Progenitor cell of endocrine pancreas (in vitro differentiated cells): ENCODE measurements at places on chromosomes 5 and 9.
A peak's percentile ranks its signal among the peaks of the same experiment; 100 is the strongest.

DNA sequence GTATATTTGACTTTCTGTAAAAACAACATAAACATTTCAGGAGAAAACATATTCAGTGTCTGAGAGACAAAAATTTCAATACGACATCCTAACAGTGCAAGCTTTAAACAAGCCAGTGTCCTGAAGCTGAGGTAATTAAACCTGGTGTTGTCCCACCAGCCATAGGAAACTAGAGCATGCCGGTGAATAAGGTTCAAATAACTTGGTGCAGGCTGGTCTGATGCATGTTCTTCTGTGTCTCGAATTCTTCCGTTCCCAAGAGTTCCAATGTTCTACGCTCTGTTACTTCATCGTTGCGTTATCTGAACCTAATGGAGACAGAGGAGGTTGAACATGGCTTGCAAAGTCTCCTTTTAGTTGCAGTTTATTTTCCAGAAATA lies 48.9 kb downstream of the ADAMTS16 start:
- no peaks in the 10 kb centered on the region for H3K27me3 ChIP-seq
- peaks cover 4% of the 10 kb centered on the region for H3K4me1 ChIP-seq
- no peak for DNase-seq
- H3K4me3 ChIP-seq = no peak overlapping the region

DNA sequence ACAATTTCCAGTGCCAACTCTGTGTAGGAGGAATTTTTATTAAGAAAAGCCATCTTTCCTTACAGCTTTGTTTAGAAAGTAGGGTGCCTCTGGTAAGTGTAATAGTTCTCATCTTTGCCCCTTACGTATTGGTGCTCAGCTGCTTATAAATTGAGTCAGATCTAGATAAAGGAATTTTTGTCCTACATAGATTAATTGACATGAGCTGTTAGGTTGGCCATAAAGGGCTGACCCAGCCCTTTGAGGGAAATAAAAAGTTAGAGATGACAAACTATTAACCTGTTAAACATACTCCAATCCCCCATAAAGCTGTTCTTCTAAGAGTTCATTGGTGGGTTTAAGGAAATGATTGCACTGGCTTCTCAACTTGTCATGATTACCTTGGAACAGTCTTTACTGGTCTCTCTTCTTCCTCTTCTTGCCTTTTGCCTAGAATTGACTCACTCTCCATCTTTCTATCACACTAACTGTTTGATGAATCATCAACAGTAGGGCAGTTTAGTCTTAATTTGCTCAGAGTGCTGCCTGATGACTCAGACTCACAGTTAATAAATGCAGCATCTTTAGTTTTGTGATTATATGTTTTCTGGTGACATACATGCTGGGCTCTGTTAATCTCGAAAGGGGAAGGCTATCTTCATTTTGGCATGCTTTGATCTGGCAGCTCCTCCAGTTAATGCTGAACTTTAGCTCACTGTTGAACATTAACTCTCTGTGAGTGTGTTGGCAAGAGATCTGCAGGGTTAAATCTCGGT lies 51.7 kb downstream of the ARHGAP26 start:
- no peak overlapping the region for H3K27ac ChIP-seq
- H3K27me3 ChIP-seq = no peaks in the 10 kb centered on the region
- H3K4me3 ChIP-seq = no peak overlapping the region
- no peaks in the 10 kb centered on the region for H3K36me3 ChIP-seq
- no peak for DNase-seq

GRCh38 chr9:124454791-124455443 lies 4.7 kb downstream of the ADGRD2 start:
- H3K4me1 ChIP-seq = peaks cover 4% of the 10 kb centered on the region
- H3K27ac ChIP-seq = no peak overlapping the region
- DNase-seq = no peak
- no peak overlapping the region for H3K4me3 ChIP-seq
- no peaks in the 10 kb centered on the region for H3K36me3 ChIP-seq

GRCh38 chr9:88184976-88185375 lies 46.7 kb upstream of the SPATA31C2 start:
- H3K36me3 ChIP-seq = no peaks in the 10 kb centered on the region
- H3K4me1 ChIP-seq = peaks cover 3% of the 10 kb centered on the region
- no peak for DNase-seq
- H3K4me3 ChIP-seq = no peak overlapping the region
- peaks cover 2% of the 10 kb centered on the region for H3K27me3 ChIP-seq

DNA sequence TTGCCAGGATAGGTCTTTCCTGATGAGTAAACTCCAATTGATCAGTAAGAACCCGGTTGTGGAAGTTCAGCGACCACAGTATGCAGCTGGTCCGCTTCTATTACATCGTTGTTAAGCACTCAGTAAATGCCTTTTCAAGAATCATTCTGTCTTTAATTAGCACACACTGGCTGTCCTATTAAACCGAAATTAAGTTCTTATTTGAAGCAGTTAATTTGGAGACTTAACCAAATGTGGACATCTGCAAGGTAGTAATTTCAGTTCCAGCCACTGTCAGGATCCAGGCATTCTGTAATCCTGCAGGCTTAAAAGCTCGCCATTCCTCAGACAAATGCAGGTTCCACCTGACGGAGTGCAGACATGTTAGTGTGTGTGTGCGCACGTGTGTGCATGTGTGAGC lies 254.6 kb downstream of the IRX2 start:
- no peak overlapping the region for H3K4me3 ChIP-seq
- H3K4me1 ChIP-seq = peaks cover 19% of the 10 kb centered on the region
- peak overlapping the region; percentile 65 for H3K27ac ChIP-seq

DNA sequence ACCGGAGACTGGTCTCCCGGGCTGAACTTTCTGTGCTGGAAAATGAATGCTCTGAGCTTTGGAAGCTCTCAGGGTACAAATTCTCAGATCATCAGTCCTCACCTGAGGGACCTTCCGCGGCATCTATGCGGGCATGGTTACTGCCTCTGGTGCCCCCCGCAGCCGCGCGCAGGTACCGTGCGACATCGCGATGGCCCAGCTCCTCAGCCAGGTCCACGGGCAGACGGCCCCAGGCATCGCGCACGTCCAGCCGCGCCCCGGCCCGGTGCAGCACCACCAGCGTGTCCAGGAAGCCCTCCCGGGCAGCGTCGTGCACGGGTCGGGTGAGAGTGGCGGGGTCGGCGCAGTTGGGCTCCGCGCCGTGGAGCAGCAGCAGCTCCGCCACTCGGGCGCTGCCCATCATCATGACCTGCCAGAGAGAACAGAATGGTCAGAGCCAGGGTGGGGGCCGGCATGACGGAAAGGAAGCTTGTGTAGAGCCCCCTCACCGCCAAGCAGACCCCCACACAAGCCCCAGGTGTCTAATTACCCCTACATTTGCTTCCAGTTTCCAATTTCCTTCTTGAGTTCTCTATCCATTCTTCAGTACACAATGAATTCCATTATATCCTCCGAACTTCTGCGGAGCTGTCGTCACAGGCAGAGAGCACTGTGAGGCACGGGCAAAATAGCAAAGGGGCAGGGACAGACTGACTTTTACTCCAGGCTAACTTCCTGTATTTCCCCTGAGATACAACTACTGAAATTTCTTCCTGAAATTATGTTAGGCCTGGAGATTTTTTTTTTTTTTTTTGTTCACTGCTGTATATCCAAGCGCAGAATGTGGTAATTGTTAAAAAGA lies 23.2 kb downstream of the CDKN2A start:
- no peak overlapping the region for H3K4me3 ChIP-seq
- no peak for DNase-seq
- H3K36me3 ChIP-seq = no peaks in the 10 kb centered on the region
- no peak overlapping the region for H3K27ac ChIP-seq
- H3K4me1 ChIP-seq = peaks cover 12% of the 10 kb centered on the region
- H3K27me3 ChIP-seq = peaks cover 99% of the 10 kb centered on the region

DNA sequence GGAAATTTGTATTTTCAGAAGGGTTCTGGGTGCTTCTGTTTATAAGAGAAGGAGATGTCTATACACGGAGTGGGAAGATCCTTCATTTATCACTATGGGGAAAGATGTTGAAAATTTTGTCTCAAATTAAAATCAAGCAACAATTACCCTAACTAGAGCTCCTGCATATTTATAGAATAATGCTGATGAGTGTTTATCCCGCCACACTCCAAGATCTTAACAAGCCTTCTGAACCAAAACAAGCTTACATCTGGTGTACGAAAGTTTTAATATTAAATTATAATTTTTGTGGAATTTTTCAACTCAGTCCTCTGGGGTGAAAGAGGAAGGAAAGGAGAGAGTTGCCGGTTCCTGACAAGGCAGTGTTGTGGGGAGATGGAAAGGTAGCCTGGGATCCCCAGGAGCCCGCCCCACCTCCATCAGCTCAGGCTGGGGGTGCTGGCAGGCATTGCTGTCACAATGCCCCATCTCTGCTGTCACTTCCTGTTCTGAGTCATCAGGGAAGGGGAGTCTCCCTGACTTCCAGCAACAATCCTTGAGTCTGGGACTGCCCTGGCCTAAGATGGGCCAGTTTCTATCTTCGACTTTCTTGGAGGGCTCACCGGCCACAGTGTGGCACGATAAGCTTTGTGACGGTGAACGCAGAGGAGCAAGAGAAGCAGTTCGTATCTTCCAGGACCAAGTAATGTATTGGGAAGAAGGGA lies 64.5 kb downstream of the ERAP1 start:
- no peak overlapping the region for H3K4me3 ChIP-seq
- H3K27ac ChIP-seq = no peak overlapping the region
- peaks cover 31% of the 10 kb centered on the region for H3K36me3 ChIP-seq
- no peak for DNase-seq
- H3K4me1 ChIP-seq = peaks cover 7% of the 10 kb centered on the region
- no peaks in the 10 kb centered on the region for H3K27me3 ChIP-seq

DNA sequence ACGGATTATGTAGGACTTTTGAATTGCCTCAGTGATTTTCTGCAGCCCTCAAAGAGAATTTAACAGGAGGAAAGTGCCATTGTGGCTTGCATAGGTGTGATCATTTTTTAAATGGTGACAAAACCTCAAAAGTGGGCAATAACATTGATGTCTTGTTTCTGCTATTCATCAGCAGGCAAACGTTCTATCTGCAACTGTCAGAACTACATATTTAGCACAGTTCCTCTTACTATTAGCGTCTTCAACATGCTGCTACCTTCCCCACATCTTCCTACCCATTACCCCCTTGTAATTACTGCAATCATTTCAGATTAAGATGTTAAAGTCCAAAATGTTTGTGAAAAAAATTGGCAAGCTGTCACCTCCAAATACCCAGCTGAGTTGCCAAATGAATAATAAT lies 254.6 kb downstream of the SMARCA2 start:
- H3K27ac ChIP-seq = no peak overlapping the region
- peaks cover 11% of the 10 kb centered on the region for H3K27me3 ChIP-seq
- no peaks in the 10 kb centered on the region for H3K36me3 ChIP-seq
- no peak overlapping the region for H3K4me3 ChIP-seq
- no peaks in the 10 kb centered on the region for H3K4me1 ChIP-seq

DNA sequence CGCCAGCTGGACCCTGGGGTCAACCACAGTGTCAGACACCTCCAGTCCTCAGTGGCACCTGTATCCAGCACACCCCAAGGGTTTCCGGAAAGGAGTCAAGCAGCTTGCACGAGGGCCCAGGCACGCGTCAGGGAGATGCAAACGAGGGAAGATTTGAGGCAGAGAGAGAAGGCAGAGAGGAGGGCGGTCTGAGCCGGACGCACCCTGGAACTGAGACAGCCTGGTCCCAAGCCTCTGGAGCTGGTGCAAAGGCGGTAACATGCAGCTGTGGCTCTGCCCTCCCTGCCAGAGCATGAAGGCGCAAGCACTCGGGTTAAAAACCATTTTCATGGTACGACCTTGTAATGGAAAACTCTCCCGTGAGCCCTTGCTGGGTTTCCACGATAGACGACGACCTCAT lies 32.2 kb downstream of the SLC6A18 start:
- H3K27me3 ChIP-seq = peaks cover 5% of the 10 kb centered on the region
- DNase-seq = no peak
- no peaks in the 10 kb centered on the region for H3K36me3 ChIP-seq
- no peak overlapping the region for H3K4me3 ChIP-seq
- no peaks in the 10 kb centered on the region for H3K4me1 ChIP-seq
- H3K27ac ChIP-seq = no peak overlapping the region

DNA sequence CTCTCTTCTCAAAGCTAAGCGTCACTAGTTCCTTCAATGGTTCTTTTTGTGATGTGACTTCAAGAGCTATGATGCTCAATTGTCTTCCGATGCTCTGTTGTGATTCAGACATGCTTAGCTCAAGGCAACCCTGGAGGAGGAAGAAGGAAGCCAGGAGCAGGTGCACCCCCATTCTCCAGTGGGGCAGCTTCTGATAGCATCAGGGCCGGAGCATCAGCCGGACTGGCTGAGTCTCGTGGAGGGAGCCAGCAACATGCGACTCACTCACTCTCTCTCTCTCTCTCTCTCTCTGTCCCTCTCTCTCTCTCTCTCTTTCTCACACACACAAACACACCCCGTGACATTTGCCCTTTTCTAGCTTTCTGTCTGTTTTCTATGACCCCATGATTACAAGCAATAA lies 140.2 kb downstream of the HSD17B3 start:
- peaks cover 12% of the 10 kb centered on the region for H3K27me3 ChIP-seq
- no peaks in the 10 kb centered on the region for H3K36me3 ChIP-seq
- no peaks in the 10 kb centered on the region for H3K4me1 ChIP-seq
- no peak overlapping the region for H3K4me3 ChIP-seq
- DNase-seq = no peak
- H3K27ac ChIP-seq = no peak overlapping the region

- peak overlapping the region; percentile 11 for H3K4me3 ChIP-seq
- H3K36me3 ChIP-seq = peaks cover 1% of the 10 kb centered on the region
- H3K4me1 ChIP-seq = peaks cover 18% of the 10 kb centered on the region
- peaks cover 22% of the 10 kb centered on the region for H3K27me3 ChIP-seq
Observed at GRCh38 chr5:139275956-139276355, 17.6 kb upstream of the MATR3 start.

GRCh38 chr5:17511775-17512325 lies 6.3 kb upstream of the TAF11L3 start:
- H3K27me3 ChIP-seq = peaks cover 2% of the 10 kb centered on the region
- no peak for DNase-seq
- H3K4me1 ChIP-seq = no peaks in the 10 kb centered on the region

DNA sequence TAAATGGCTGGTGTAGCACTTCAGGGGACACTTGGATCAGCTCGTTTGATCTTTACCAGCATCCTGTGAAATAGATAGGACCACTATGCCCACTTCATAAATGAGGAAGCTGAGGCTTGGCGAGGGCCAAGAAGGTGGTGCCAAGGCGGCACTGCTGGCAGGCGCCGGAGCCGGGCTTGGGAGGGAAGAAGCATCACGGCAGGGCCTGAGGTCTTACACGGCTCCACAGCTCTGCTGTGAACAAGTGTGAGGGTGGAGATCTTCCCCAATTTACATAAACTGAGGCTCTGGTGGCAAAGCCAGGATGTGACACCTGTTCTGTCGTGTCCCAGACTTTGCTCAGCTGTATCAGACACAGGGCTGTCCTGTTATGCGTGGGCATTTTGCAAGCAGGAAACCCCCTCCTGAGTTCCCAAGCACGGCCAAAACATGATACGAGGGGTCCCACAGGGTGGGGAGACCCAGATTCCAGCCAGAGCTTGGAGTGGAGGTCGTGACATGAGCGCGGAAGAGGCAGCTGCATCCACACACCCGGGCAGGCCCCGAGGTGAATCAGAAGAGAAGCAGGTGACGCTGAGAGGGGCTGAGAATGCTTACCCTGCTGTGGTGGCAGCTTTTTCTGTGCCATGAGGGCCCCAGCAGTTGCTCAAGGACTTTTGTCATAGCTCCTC lies 117.5 kb upstream of the BOD1 start:
- H3K36me3 ChIP-seq = no peaks in the 10 kb centered on the region
- H3K4me3 ChIP-seq = no peak overlapping the region
- no peak overlapping the region for H3K27ac ChIP-seq
- no peak for DNase-seq

GRCh38 chr5:173237143-173237874 lies 2.3 kb upstream of the NKX2-5 start:
- no peaks in the 10 kb centered on the region for H3K36me3 ChIP-seq
- H3K4me1 ChIP-seq = peaks cover 11% of the 10 kb centered on the region
- no peak overlapping the region for H3K4me3 ChIP-seq

- no peak overlapping the region for H3K27ac ChIP-seq
- peaks cover 6% of the 10 kb centered on the region for H3K4me1 ChIP-seq
- no peak overlapping the region for H3K4me3 ChIP-seq
- H3K36me3 ChIP-seq = no peaks in the 10 kb centered on the region
- no peak for DNase-seq
- H3K27me3 ChIP-seq = no peaks in the 10 kb centered on the region
Observed at GRCh38 chr5:31962351-31962751, 211.8 kb downstream of the GOLPH3 start.
